ENCODE measurements at places on chromosomes 1 and 21. TPM values are rescaled to one million over a fixed set of nuclear protein-coding genes. Genes with fewer than 3 reads are reported as not detected.

The TNNI3K gene
- 14.6 TPM for total RNA-seq

The SOD1 gene
- total RNA-seq: 332 TPM

The LRRIQ3 gene
- total RNA-seq: not detected

The GJA8 gene
- not detected for total RNA-seq

The IFNLR1 gene
- total RNA-seq: 6.2 TPM

The KCNK2 gene
- total RNA-seq: not detected

The ST6GALNAC3 gene
- 9.3 TPM for total RNA-seq

The FCRL2 gene
- total RNA-seq: not detected

The THEMIS2 gene
- 13.1 TPM for total RNA-seq

The HAO2 gene
- not detected for total RNA-seq

The AGRN gene
- total RNA-seq: 27.9 TPM

The CFAP141 gene
- total RNA-seq: not detected

- H3K27ac ChIP-seq: no peak overlapping the region
- H3K36me3 ChIP-seq: no peaks in the 10 kb centered on the region
- H3K4me1 ChIP-seq: peaks cover 10% of the 10 kb centered on the region
Measured at GRCh38 chr1:100458661-100459357, 79.1 kb upstream of the GPR88 start.

- H3K27ac ChIP-seq: no peak overlapping the region
- no peaks in the 10 kb centered on the region for H3K27me3 ChIP-seq
- DNase-seq: no peak
- no peak overlapping the region for H3K4me3 ChIP-seq
Measured at GRCh38 chr1:9183898-9184297, 50.7 kb upstream of the H6PD start.

GRCh38 chr1:116906812-116907211 lies 2.9 kb upstream of the PTGFRN start:
- H3K27me3 ChIP-seq: no peaks in the 10 kb centered on the region
- peaks cover 13% of the 10 kb centered on the region for H3K4me1 ChIP-seq
- no peak overlapping the region for H3K4me3 ChIP-seq
- H3K36me3 ChIP-seq: no peaks in the 10 kb centered on the region
- no peak for DNase-seq

DNA sequence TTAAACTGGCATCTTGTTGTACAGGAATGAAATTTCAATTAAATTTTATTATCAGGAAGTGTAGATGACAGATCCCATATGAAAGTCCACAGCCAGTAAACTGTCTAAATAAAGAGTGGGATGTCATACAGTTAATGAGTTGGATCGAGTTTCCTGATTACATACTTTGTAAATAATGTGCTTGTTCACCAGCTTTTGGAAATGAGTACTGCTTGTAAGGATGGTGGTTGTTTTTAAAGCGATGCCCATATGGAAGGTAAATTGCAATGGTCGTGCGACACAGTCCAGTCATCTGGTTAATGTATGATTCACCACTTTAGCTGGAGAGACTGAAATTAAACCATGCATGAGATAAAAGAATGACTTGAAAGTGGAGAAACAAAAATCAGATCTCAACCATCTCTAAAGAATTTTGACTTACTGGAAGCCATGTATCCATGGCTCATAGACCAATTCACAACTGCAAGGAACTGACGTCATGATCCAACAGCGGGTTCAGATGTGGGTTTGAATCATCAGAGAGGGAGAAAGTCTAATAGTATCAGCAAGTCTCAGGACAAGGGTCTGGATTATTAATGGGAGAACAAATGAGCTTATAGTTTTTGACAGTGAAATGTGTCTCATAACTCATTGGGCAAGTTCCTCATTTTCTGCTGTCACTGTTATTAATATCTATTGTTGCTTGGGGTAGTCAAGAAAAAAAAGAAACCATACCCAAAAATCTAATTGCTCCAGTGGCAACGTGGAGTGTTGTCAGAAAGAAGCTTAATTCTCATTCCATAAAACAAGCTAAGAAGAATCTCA lies 49.0 kb downstream of the MAP10 start:
- no peaks in the 10 kb centered on the region for H3K4me1 ChIP-seq
- DNase-seq: no peak
- no peaks in the 10 kb centered on the region for H3K27me3 ChIP-seq
- no peaks in the 10 kb centered on the region for H3K36me3 ChIP-seq
- H3K27ac ChIP-seq: no peak overlapping the region
- no peak overlapping the region for H3K4me3 ChIP-seq

GRCh38 chr1:83860490-83861221 lies 138.3 kb downstream of the TTLL7 start:
- peak overlapping the region; percentile 61 for H3K4me3 ChIP-seq
- no peaks in the 10 kb centered on the region for H3K36me3 ChIP-seq
- DNase-seq: peak; percentile 82

GRCh38 chr21:23402929-23403520 lies 2204.3 kb downstream of the MRPL39 start:
- no peaks in the 10 kb centered on the region for H3K4me1 ChIP-seq
- H3K27ac ChIP-seq: no peak overlapping the region
- H3K4me3 ChIP-seq: no peak overlapping the region
- H3K36me3 ChIP-seq: no peaks in the 10 kb centered on the region
- H3K27me3 ChIP-seq: no peaks in the 10 kb centered on the region

- H3K27me3 ChIP-seq: no peaks in the 10 kb centered on the region
- DNase-seq: no peak
- no peak overlapping the region for H3K4me3 ChIP-seq
- H3K4me1 ChIP-seq: no peaks in the 10 kb centered on the region
- H3K27ac ChIP-seq: no peak overlapping the region
Measured at GRCh38 chr1:1291548-1292441, 11.6 kb downstream of the SCNN1D start.

- no peak overlapping the region for H3K27ac ChIP-seq
- no peaks in the 10 kb centered on the region for H3K36me3 ChIP-seq
- H3K4me1 ChIP-seq: peaks cover 80% of the 10 kb centered on the region
- DNase-seq: no peak
Measured at GRCh38 chr1:2320006-2320405, 71.3 kb downstream of the MORN1 start.

GRCh38 chr1:15058261-15058660 lies 95.3 kb upstream of the TMEM51 start:
- H3K27ac ChIP-seq: no peak overlapping the region
- H3K36me3 ChIP-seq: no peaks in the 10 kb centered on the region
- H3K4me1 ChIP-seq: no peaks in the 10 kb centered on the region
- no peak for DNase-seq
- H3K27me3 ChIP-seq: no peaks in the 10 kb centered on the region

- H3K27ac ChIP-seq: no peak overlapping the region
- no peaks in the 10 kb centered on the region for H3K36me3 ChIP-seq
- H3K27me3 ChIP-seq: no peaks in the 10 kb centered on the region
- H3K4me3 ChIP-seq: no peak overlapping the region
- DNase-seq: no peak
- no peaks in the 10 kb centered on the region for H3K4me1 ChIP-seq
Measured at GRCh38 chr21:42198929-42199867, 19.7 kb upstream of the ABCG1 start.

DNA sequence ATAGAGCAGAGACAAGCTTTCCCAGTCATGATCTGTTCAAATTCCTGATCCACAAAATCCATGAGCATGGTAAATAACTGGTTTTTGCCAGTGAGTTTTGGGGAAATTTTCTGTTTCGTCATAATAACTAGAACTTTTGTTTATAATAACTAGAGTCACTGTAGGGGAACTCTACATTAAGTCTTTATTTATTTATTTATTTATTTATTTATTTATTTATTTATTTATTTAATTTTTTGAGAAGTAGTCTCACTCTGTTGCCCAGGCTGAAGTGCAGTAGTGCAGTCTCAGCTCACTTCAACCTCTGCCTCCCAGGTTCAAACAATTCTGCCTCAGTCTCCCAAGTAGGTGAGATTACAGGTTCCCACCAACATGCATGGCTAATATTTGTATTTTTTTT lies 1106.8 kb downstream of the AMY1C start:
- H3K4me1 ChIP-seq: no peaks in the 10 kb centered on the region
- DNase-seq: no peak
- H3K36me3 ChIP-seq: no peaks in the 10 kb centered on the region
- H3K27me3 ChIP-seq: no peaks in the 10 kb centered on the region

GRCh38 chr21:45056917-45057560 lies 17.3 kb upstream of the ADARB1 start:
- H3K4me1 ChIP-seq: peaks cover 4% of the 10 kb centered on the region
- DNase-seq: no peak
- H3K4me3 ChIP-seq: no peak overlapping the region
- H3K27ac ChIP-seq: no peak overlapping the region
- H3K36me3 ChIP-seq: no peaks in the 10 kb centered on the region
- H3K27me3 ChIP-seq: no peaks in the 10 kb centered on the region

GRCh38 chr1:154186177-154186576 lies 5.7 kb downstream of the TPM3 start:
- peaks cover 33% of the 10 kb centered on the region for H3K36me3 ChIP-seq
- H3K27me3 ChIP-seq: no peaks in the 10 kb centered on the region
- peaks cover 28% of the 10 kb centered on the region for H3K4me1 ChIP-seq
- no peak overlapping the region for H3K27ac ChIP-seq
- DNase-seq: no peak

GRCh38 chr1:24897263-24898151 lies 32.6 kb downstream of the RUNX3 start:
- no peak overlapping the region for H3K27ac ChIP-seq
- no peak overlapping the region for H3K4me3 ChIP-seq
- no peaks in the 10 kb centered on the region for H3K27me3 ChIP-seq

GRCh38 chr1:117534995-117535467 lies 70.8 kb upstream of the TENT5C start:
- no peaks in the 10 kb centered on the region for H3K36me3 ChIP-seq
- H3K27me3 ChIP-seq: no peaks in the 10 kb centered on the region
- no peak overlapping the region for H3K27ac ChIP-seq
- no peak overlapping the region for H3K4me3 ChIP-seq
- DNase-seq: no peak

DNA sequence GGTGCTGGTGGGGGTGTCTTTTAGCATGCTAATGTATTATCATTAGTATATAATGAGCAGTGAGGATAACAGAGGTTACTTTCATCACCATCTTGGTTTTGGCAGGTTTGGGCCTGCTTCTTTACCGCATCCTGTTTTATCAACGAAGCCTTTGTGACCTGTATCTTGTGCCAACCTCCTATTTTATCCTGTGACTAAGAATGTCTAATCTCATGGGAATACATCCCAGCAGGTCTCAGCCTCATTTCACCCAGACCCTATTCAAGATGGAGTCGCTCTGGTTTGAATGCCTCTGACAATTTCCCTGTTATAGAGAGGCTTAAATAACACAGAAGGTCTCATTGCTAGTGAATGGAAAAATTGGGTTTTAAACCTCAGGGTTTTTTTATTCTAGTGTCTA lies 300.8 kb upstream of the PROX1 start:
- H3K27me3 ChIP-seq: no peaks in the 10 kb centered on the region
- no peak for DNase-seq
- no peaks in the 10 kb centered on the region for H3K36me3 ChIP-seq
- H3K4me1 ChIP-seq: no peaks in the 10 kb centered on the region
- no peak overlapping the region for H3K27ac ChIP-seq

- no peak overlapping the region for H3K27ac ChIP-seq
- H3K4me3 ChIP-seq: no peak overlapping the region
- DNase-seq: peak; percentile 53
- H3K4me1 ChIP-seq: no peaks in the 10 kb centered on the region
Measured at GRCh38 chr1:53071167-53071865, 9.3 kb downstream of the PODN start.

DNA sequence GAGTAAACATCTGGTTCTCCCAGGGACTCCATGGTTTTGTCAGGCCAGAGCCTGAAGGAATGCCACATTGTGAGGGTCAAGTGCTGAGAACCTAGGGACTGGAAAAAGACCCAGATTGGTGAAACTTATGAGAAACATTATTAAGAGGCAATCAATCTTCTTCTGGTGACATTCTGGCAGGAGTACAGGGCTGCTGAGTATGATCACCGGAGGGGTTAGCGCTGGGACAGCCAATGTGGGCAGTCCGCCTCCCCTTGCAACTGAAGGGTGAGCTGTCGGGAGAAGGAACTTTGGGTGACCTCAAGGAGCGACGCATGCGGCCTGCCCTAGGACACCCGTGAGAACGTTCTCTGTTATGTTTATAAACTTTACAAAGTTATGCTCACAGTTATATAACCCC lies 429.0 kb downstream of the LMO4 start:
- H3K36me3 ChIP-seq: no peaks in the 10 kb centered on the region
- H3K4me3 ChIP-seq: no peak overlapping the region
- no peaks in the 10 kb centered on the region for H3K4me1 ChIP-seq
- no peak overlapping the region for H3K27ac ChIP-seq
- no peaks in the 10 kb centered on the region for H3K27me3 ChIP-seq

GRCh38 chr1:83813576-83813975 lies 185.4 kb downstream of the TTLL7 start:
- no peak for DNase-seq
- H3K4me3 ChIP-seq: no peak overlapping the region
- H3K4me1 ChIP-seq: no peaks in the 10 kb centered on the region
- no peaks in the 10 kb centered on the region for H3K27me3 ChIP-seq
- no peaks in the 10 kb centered on the region for H3K36me3 ChIP-seq

- no peaks in the 10 kb centered on the region for H3K4me1 ChIP-seq
- no peaks in the 10 kb centered on the region for H3K36me3 ChIP-seq
- DNase-seq: no peak
- H3K27me3 ChIP-seq: no peaks in the 10 kb centered on the region
- no peak overlapping the region for H3K4me3 ChIP-seq
Measured at GRCh38 chr1:99577313-99577712, 68.6 kb upstream of the PALMD start.

- H3K36me3 ChIP-seq: no peaks in the 10 kb centered on the region
- no peak for DNase-seq
- H3K4me3 ChIP-seq: no peak overlapping the region
- no peaks in the 10 kb centered on the region for H3K4me1 ChIP-seq
- H3K27me3 ChIP-seq: no peaks in the 10 kb centered on the region
Measured at GRCh38 chr1:77473690-77474089, 191.9 kb downstream of the AK5 start.

DNA sequence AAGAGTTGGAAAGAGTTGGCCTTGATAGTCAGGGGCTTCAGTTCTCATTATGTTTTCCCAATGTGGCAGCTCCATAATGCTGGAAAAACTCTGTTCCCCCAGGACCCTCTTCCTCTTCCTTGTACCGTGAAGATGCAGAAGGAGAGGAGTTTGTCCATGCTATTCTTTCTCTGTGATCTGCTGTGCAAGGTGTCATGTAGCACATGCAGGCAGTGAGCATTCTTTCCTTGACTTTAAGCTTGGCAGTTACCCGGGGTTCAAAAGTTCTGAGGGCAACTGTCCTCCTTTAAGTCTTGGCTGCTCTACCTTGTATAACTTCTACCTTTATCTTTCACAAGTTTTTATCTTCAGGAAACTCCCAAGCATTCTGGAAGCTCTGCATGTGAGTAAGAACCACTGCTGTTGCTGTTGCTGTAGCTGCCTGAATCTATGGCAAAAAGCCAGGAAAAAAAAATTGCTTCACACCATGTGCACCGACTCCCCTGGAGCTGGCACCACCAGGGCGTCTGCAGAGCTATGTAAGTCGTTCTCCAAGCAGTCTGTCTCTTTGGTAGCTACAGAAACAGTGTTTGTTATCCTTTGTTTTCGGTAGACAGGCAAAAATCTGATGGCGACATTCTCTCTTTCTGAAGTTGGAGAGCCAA lies 42.7 kb upstream of the SLC16A1 start:
- peak; percentile 73 for DNase-seq
- no peaks in the 10 kb centered on the region for H3K27me3 ChIP-seq
- H3K27ac ChIP-seq: peak overlapping the region; percentile 62
- no peak overlapping the region for H3K4me3 ChIP-seq
- H3K4me1 ChIP-seq: peaks cover 33% of the 10 kb centered on the region

GRCh38 chr1:48069662-48070395 lies 72.6 kb upstream of the TRABD2B start:
- no peaks in the 10 kb centered on the region for H3K27me3 ChIP-seq
- H3K4me1 ChIP-seq: no peaks in the 10 kb centered on the region
- DNase-seq: no peak

- no peaks in the 10 kb centered on the region for H3K36me3 ChIP-seq
- H3K4me3 ChIP-seq: no peak overlapping the region
- no peak for DNase-seq
Measured at GRCh38 chr1:50705699-50706098, 254.4 kb downstream of the FAF1 start.
